Epithelial cell of proximal tubule (primary cell): ENCODE measurements at places on chromosomes 4 and X. TPM values are rescaled to one million over a fixed set of nuclear protein-coding genes. Genes with fewer than 3 reads are reported as not detected.

Gene IRS4
- total RNA-seq: not detected in 2 replicates

GRCh38 chr4:8255698-8256441 is 13.7 kb upstream of the HTRA3 start:
- DNase-seq: no peak

DNA sequence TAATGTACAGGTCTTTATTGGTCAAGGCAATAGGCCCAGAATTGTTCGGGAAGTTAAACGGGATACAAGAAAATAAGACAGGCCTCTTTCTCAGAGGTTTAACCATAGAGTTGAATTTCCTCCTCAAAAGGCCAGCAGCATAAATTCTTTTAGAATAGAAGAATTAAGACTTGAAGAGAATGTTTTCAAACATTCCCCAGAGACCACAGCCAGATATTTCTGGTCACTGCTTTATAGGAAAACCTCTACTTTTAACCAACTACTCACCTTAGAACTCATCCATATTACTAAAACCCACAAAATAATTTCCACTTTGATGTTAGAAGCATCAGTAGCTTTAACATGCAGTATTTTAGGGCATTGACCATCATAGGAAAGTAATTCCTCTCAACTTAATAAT is 317.9 kb downstream of the RAB28 start:
- no peak for DNase-seq

GRCh38 chr4:88341227-88342192 is 37.1 kb upstream of the HERC6 start:
- DNase-seq: no peak

- no peak for DNase-seq
Measured at GRCh38 chr4:14321723-14322122, 680.6 kb upstream of the CPEB2 start.
